ENCODE measurements at places on chromosomes 7 and 10.

DNA sequence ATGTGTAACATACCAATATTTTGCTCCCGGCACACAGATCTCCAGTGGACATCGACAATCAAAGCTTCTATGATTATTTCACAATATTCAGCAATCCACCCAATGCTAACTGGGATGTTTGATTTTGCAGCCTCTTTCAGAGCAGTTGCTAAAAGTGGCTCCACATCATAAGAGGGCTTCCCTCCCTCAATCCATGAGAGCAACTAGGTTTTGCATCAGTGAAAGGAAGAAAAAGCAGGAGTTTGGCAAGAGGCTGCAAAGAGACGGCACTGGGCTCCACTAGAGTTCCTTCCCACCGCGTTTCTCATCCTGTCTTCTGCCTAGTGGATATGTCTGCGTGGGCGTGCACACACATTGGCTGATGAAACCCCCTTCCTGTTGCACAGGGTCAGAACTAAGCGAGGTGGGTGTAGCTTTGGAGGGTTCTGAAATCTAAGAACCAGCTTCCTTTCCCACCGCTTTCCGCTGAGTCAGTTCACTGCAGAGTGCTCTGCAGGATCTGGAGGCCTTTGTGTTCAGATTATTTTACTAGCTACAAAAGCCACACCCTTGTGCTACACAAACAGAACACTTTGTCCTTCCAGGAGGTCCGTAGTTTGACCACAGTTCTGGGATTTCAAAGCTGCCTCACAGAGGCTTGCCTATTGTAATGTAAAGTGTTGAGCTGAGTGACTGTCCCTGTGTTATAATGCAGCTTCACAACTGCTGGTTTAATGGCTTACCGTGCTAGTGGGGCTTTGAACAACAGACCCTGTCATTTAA, 28.1 kb downstream of the ARL4A start:
- no peak for DNase-seq

- no peak for DNase-seq
Measured at GRCh38 chr7:24216576-24217125, 67.3 kb upstream of the NPY start.

DNA sequence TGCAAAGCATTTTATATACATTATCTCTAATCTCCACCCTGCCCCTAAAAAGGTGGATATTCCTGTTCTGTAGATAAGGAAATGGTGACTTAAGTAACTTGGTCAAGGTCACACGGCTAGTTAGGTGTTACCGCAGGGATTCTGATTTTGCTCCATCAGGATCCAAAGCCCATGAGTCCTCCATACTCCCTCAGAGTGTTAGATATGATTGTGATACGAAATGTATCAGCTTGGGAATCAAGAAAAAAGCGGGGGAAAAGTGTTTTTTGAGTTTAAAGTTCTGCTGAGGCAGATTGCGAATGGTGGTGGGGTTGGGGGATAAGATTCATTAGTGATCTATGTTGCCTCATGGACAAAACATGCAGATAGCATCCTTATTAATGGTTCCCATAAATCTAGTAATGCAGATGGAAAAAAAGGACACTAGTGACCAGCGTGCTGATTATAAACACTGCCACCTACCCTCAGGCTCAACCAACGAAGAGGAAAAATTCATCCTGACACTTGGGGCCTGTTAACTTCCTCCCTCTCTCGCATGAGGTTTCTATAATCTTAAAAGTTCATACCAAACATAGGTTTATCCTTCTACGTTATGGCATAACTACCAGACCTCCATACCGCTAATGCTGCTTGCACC, 2.3 kb downstream of the ICA1 start:
- DNase-seq, result no peak

- no peak for DNase-seq
Measured at GRCh38 chr7:13159467-13160184, 472.2 kb downstream of the ARL4A start.

DNA sequence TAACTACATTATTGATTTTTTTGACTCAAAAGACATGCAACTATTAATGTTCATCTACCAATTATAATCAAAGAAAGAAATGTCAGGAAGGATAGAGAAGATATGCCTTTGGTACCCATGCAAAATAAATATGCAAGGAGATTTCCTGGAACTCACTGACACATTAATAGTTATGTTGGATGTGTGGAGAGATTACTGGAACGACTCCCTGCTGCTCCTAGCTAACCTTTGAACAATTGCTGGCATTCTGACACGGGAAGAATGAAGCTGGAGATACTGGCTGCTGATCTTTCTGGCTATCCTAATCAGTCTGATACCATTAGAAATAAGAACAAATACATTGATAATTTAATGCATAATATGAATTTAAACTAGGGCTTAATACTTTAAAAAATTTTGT, 507.9 kb upstream of the NRG3 start:
- no peak for DNase-seq

Data from CD4-positive, alpha-beta T cell (primary cell).